ENCODE measurements at places on chromosomes 5 and 9.

- DNase-seq, result no peak
These were observed 179.0 kb downstream of the YTHDC2 start for GRCh38 chr5:113692466-113692865.

DNA sequence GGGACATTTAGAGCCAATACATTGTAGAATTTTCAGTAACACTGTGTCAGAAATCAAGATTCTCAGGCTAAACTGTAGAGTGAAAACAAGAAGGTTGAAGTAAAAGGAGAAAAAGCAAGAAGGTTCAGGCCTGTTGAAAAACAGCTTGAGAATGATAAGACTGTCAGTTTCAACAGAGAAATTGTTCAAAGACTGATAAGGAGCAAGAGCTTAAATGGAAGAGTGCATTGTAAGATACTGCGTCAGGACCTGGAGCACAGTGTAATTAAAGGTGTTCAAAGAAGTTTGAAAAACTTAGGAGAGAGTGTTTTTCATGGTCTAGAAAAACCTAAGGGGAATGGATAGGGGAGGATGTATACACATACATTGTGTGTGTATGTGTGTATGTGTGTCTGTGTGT lies 408.3 kb downstream of the KDM4C start:
- DNase-seq, result no peak

DNA sequence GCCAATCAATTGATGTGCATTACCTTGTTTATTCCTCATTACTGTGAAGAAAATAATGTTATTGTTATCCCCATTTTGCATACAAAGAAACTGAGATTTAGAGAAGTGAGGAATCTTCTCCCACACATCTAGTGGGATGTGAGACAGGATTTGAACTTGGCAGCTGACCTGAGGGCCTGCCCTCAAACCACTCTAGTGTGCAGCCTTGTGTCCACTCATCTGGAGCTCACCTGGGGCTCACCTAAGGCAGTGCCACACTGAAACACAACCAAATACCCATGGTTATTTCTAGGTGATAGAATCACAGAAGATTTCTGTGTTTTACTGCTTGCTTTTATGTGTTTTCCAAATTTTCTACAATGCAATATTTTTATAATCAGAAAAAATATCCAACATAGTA lies 94.7 kb upstream of the SAP30L start:
- no peak for DNase-seq

DNA sequence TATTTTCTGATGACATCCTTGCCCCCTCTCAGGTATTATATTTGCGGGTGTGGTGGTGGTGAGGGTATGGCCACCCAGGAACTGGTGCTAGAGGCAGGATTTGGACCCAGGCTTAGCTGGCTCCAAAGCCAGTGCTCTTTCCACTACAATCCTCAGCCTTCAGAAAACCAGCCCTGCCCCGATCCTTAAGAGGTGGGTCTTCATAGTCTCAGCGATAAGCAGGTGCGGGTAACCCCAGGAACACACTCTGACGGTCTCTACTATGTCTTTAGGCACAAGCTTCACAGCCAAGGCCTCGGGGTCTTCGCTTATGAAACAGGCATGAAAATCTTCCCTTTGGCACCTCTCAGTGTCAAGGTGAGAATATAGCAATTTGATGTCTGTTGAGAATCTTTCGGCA lies 169.3 kb downstream of the FGF18 start:
- DNase-seq, result no peak

GRCh38 chr5:113336975-113337374 lies 97.8 kb downstream of the TSSK1B start:
- peak; percentile 37 for DNase-seq

DNA sequence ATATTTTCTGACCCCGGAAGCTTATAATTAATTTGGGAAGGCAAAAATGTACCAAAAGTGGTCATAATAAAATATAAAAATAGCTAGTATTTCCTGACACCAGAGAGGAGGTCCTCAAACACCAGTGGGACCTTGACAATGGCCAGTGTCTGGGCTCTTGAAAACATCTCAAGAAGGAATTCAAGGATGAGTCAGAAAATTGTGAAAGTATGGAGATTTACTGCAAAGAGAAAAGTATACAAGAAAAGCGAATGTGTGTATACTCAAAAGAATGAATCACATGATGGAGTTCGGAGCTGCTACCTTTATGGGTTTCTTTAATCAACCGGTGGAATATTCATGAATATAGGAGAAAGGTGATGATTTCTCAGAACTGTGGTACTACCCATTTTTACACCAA lies 1709.0 kb upstream of the WWC1 start:
- DNase-seq, result no peak

GRCh38 chr9:136399176-136400037 lies 563 bp downstream of the SNAPC4 start:
- DNase-seq, result no peak

DNA sequence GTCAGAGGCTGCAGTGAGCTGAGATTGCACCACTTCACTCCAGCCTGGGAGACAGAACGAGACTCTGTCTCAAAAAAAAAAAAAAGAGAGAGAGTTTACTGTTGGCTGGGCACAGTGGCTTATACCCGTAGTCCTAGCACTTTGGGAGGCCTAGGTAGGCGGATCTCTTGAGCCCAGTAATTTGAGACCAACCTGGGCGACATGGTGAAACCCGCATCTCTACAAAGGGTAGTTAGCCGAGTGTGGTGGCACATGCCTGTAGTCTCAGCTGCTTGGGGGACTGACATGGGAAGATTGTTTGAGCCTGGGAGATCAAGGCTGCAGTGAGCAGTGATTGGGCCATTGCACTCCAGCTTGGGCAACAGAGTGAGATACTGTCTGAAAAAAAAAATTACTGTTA lies 12.6 kb downstream of the HABP4 start:
- no peak for DNase-seq

- no peak for DNase-seq
These were observed 36.5 kb downstream of the ZCCHC7 start for GRCh38 chr9:37156781-37157356.

GRCh38 chr5:178788381-178789085 lies 58.1 kb upstream of the ZNF354A start:
- no peak for DNase-seq

GRCh38 chr9:4344946-4345345 lies 45.1 kb upstream of the GLIS3 start:
- DNase-seq, result no peak

GRCh38 chr5:124194282-124194681 lies 552.2 kb downstream of the ZNF608 start:
- no peak for DNase-seq

GRCh38 chr5:116289276-116289675 lies 204.5 kb downstream of the COMMD10 start:
- no peak for DNase-seq

DNA sequence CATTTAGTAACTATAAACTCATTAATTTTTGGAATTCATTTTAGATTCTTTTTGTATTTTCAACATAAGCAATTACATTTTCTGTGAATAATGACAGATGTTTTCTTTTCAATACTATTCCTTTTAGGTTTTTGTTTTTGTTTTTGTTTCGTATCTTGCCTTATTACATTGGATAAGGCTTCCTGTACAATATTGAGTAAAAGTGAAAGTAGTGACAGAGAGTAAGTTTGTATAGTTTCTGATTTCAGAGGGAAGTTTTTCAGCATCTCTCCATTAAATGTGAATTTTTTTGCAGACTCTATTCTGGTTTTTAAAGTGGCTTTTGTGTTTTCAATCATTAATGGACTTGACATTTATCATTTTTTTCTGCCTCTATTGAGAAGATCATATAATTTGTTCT lies 12.8 kb upstream of the CAMK4 start:
- DNase-seq, result no peak

- DNase-seq, result no peak
These were observed 82.8 kb upstream of the TLX3 start for GRCh38 chr5:171226096-171226754.

- DNase-seq, result no peak
These were observed 18.7 kb upstream of the RHOBTB3 start for GRCh38 chr5:95712347-95712958.

DNA sequence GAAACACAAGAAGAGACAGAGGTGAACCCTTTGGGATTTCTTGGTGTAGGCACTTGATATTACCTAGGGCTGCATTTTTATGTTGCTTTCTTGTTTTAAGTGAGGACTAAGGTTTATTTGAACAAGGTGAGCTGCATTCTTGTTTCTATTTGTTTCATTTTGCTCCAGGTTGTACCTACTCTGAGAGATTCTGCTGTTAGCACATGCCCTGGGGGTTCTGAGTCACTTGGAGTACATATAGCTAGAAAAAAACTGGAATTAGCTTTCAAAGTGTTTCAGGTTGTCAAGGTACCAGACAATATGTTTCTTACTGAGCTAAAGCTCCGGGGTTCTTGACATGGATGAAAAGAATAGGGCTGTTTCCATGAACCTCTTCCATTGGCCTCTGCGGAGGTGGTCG lies 299.4 kb downstream of the ICE1 start:
- DNase-seq, result no peak

- DNase-seq, result no peak
These were observed 304.6 kb downstream of the PDE4D start for GRCh38 chr5:59588922-59589321.

DNA sequence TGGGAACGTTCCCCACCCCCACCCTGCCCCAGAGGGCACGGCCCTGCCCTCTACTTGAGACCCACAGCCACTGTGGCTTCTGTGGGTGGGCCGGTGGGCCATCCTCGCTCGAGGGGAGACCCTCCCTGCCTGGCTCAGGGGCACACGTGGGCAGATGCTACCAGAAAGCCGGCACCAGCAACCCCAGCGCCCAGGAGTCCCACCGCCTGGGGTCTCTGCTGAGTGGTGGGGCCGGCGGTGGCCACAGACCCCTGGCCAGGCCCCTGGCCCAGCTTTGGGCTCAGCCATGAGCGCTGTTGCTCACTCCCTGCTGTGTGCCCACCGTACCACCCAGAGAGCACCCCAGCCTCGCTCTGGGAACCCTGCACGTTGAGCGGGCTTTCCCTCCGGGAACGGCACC lies 16.5 kb upstream of the NRARP start:
- no peak for DNase-seq

GRCh38 chr9:98161851-98162250 lies 30.6 kb downstream of the CORO2A start:
- no peak for DNase-seq

- no peak for DNase-seq
These were observed 132.5 kb downstream of the HSD17B3 start for GRCh38 chr9:96169484-96169883.

- no peak for DNase-seq
These were observed 111.0 kb downstream of the NDUFS4 start for GRCh38 chr5:53671447-53671846.

- DNase-seq, result no peak
These were observed 1.8 kb downstream of the PLGRKT start for GRCh38 chr9:5435912-5436311.

DNA sequence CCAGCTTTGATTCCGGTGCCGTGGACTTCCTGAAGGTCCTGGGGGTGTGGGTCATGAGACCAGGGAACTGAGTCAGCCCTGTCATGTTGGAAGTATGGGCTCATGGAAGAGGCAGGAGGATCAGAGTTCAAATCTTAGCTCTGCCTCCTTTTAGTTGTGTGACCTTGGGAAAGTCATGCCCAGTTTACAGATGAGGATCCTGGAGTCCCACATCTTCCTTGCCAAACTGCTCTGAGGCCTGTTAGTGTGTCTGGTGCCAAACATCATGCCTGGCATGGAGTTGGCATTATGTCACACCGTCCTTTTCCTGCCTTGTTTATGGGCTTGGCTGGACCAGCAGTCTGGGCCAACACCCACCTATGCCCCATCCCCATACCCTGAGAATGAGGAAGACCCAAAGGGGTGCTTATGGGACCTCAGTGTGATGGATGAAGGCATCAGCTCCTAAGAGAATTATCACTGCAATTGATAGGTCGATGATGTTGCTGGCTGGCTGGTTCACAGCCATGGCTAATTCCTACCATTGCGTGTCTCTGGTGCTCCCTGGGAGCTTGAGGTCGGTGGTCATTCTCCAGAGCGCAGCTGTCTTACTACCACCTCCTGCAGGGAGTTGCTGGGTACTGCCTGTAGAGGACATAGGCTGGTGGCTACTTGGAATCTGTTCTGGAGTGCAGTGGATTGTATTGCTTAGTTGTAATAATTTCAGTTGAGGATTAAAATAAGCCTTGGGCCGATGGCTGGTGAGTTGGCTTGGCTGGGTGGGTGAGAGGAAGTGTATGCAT lies 140.5 kb upstream of the PITX1 start:
- peak; percentile 57 for DNase-seq

DNA sequence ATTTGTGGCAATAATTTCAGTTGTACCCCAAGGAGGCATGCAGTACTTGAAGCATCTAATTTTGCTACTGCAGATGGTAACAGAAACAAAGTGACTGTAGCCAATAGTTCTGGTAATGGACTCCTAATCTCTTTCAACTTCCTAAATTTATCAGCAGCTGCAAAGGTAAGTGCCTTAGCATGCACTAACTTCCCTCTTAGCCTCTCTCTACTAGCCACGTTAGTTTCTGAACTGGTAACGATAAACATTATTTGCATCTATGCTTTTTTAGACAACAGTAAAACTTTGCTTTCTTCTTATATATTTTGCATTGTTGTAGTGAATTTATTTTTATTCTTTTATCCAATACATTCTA lies 6.2 kb upstream of the CKS2 start:
- no peak for DNase-seq

DNA sequence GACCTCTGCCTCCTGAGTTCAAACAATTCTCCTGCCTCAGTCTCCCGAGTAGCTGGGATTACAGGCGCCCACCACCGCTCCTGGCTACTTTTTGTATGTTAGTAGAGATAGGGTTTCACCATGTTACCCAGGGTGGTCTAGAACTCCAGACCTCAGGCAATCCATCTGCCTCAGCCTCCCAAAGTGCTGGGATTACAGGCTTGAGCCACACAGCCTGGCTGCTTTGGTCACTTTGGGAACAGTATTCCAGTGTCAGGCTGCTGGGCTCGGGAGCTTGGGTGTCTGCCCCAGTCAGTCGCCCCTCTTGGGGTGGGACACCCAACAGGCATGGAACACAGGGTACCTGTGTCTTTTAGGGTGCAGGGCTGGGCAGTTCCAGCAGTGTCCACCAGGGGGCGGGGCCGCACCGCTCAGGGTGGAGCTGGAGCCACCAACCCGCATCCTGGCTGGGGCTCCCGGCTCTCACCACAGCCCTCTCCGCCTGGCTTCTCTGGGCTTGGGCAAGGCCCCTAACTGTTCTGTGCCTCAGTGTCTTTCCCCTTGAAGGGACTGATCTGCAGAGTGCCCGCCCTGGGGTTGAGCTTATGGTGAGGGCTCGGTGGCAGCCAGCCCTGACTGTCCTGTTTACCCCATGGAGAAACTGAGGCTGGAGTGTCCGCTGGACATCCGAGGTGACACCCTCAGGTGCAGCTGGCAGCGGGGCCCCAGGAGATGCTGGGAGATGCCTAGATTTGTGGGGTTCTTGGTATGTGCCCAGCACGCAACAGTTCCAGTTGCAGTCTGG lies 6.4 kb upstream of the RNU6ATAC start:
- DNase-seq, result no peak

GRCh38 chr5:163815240-163815791 lies 309.9 kb downstream of the MAT2B start:
- no peak for DNase-seq
